IMR-90 (cell line): ENCODE measurements at places on chromosomes 3 and 15. TPM values are rescaled to one million over a fixed set of nuclear protein-coding genes. Genes with fewer than 3 reads are reported as not detected.

The HERC2 gene
- 20.8 and 20.9 TPM in 2 replicates for polyA plus RNA-seq

The POLQ gene
- polyA plus RNA-seq, result 1.7 and 1.8 TPM in 2 replicates

GRCh38 chr15:100078511-100079220 lies 263.1 kb downstream of the ADAMTS17 start:
- H3K4me1 ChIP-seq, result no peaks in the 10 kb centered on the region
- DNase-seq, result no peak
- H3K4me3 ChIP-seq, result no peak overlapping the region
- no peaks in the 10 kb centered on the region for H3K27me3 ChIP-seq
- no peak overlapping the region for H3K27ac ChIP-seq
- no peaks in the 10 kb centered on the region for H3K36me3 ChIP-seq

The SNTN gene
- polyA plus RNA-seq, result not detected in 2 replicates

DNA sequence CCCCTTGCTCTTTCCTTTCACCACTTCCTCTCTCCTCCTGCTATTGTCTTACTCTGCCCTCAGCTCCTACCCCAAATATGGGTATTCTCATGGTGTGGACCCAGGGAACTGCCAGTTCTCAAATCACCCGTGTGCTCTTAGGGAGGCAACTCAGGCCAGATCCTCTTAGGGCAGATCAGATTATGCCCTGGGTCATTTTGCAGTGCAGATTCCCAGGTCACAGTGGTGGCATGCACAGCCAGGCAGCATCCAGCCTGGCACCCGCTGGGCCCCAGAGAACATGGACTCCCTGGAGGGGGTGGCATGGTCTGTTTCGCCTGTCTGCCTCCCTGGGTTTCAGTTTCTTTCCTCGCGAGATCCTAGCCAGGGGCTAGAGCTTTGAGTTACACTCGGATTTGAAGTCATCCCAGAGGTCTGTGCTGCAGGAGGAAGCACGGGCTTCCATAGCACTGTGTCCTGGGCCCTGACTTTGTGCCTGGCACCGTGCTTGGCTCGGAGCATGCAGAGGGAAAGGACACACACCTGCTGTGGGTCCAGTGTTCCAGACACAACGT lies 96.1 kb downstream of the TOP2B start:
- no peaks in the 10 kb centered on the region for H3K36me3 ChIP-seq
- H3K4me1 ChIP-seq, result peaks cover 6% of the 10 kb centered on the region
- H3K27ac ChIP-seq, result no peak overlapping the region
- H3K27me3 ChIP-seq, result no peaks in the 10 kb centered on the region
- H3K4me3 ChIP-seq, result no peak overlapping the region

GRCh38 chr3:124063197-124063909 lies 71.4 kb upstream of the ROPN1 start:
- no peak overlapping the region for H3K4me3 ChIP-seq
- peak; percentile 60 for DNase-seq
- no peak overlapping the region for H3K27ac ChIP-seq
- no peaks in the 10 kb centered on the region for H3K36me3 ChIP-seq
- H3K27me3 ChIP-seq, result peaks cover 16% of the 10 kb centered on the region

GRCh38 chr3:58608648-58609047 lies 31.5 kb upstream of the FAM107A start:
- DNase-seq, result no peak
- H3K27ac ChIP-seq, result no peak overlapping the region
- no peaks in the 10 kb centered on the region for H3K4me1 ChIP-seq
- H3K27me3 ChIP-seq, result peaks cover 32% of the 10 kb centered on the region
- H3K4me3 ChIP-seq, result no peak overlapping the region

GRCh38 chr3:5298453-5298852 lies 110.9 kb downstream of the EDEM1 start:
- no peak overlapping the region for H3K4me3 ChIP-seq
- no peak overlapping the region for H3K27ac ChIP-seq
- no peaks in the 10 kb centered on the region for H3K36me3 ChIP-seq
- H3K4me1 ChIP-seq, result no peaks in the 10 kb centered on the region; the same call in 1 of the 2 replicates
